ENCODE measurements at places on chromosomes 11 and 22. TPM values are rescaled to one million over a fixed set of nuclear protein-coding genes. Genes with fewer than 3 reads are reported as not detected.

Gene SHISAL1
- total RNA-seq = 39.9 TPM

Gene EXPH5
- 3.9 TPM for total RNA-seq

Gene TEX54
- not detected for total RNA-seq

Gene C11orf21
- total RNA-seq = 1.3 TPM

Gene HNRNPUL2
- total RNA-seq = 99.2 TPM

Gene LRRC75B
- 15.3 TPM for total RNA-seq

Gene OR52E8
- not detected for total RNA-seq

Gene WEE1
- 1.0 TPM for total RNA-seq

Gene APOL1
- 6.6 TPM for total RNA-seq

Gene BDNF
- total RNA-seq = 2.4 TPM
